ENCODE measurements at places on chromosomes 16 and 17.
A peak's percentile ranks its signal among the peaks of the same experiment; 100 is the strongest.

DNA sequence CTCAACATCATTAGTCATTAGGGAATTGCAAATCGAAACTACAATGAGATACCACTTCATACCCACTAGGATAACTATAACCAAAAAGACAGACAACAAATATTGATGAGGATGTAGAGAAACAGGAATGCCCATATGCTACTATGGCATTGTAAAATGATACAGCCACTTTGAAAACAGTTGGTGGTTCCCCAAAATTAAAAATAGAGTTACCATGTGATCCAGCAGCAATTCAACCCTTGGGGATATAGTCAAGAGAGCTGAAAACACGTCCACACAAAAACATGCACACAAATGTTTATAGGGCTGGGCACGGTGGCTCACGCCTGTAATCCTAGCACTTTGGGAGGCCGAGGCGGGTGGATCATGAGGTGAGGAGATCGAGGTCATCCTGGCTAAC, 10.0 kb upstream of the PECAM1 start:
- no peak for DNase-seq

GRCh38 chr17:81863833-81864768, 3.8 kb upstream of the P4HB start:
- no peak for DNase-seq

DNA sequence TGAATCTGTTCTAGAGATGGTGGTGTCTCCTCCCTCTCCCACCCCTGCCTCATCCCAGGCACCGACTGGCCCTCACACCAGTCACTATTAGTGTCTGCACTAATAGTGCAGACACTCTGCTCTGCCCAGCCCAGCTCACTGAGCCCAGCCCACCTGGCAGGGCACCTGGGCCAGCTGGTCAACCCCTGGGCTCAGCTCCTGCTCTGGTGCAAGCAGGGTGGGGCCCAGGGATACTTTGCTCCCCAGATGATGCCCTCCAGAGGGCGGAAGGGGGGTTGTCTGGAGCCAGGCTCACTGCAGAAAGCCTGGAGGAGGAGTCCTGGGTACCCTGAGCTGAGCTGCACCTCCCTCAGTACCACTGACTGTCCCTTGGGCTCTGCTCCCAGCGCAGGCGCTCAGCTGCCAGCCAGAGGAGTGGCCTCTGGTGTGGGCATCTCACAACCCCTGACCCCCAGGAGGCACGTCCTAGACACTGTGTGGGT, 14.5 kb downstream of the RAB11FIP4 start:
- no peak for DNase-seq

DNA sequence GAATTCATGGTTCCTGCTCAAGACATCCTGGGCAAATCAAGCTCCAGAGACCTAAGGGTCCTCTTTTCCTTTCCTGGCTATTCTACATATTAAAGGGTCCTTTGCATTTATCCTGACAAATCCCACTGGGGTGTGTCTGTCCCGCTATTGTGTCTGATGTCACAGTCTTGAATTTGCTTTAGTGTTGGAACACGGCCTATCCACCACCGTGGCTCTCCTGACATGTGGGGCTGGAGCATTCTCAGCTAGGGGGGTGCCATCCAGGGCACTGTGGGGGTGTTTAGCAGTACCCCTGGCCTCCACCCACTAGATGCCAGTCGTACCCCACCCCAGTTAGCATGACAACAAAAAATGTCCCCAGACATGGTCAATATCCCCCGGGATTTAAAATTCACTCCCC, 92.9 kb downstream of the IRF8 start:
- no peak for DNase-seq

- peak; percentile 94 for DNase-seq
These were observed 2.4 kb upstream of the ALOXE3 start for GRCh38 chr17:8120520-8121406.

- peak; percentile 38 for DNase-seq
These were observed 128.4 kb upstream of the TNRC6C start for GRCh38 chr17:77829843-77830799.

GRCh38 chr16:87625241-87625797, 23.0 kb downstream of the JPH3 start:
- DNase-seq = no peak

DNA sequence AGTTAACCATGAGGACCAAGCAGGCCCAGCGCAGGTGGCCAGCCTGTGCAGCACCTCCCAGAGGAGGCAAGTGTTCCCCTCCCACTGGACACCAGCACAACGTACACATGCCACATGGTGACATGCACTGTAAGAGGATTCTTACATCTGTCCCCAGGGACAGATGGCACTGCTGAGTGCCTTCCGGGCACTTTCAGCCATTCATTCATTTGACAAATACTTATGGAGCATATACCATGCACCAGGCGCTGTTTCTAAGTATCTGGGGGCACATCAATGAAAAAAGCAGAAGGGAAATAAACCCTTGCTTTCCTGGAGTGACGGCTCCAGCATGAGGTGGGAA, 79.6 kb downstream of the GAS7 start:
- no peak for DNase-seq

DNA sequence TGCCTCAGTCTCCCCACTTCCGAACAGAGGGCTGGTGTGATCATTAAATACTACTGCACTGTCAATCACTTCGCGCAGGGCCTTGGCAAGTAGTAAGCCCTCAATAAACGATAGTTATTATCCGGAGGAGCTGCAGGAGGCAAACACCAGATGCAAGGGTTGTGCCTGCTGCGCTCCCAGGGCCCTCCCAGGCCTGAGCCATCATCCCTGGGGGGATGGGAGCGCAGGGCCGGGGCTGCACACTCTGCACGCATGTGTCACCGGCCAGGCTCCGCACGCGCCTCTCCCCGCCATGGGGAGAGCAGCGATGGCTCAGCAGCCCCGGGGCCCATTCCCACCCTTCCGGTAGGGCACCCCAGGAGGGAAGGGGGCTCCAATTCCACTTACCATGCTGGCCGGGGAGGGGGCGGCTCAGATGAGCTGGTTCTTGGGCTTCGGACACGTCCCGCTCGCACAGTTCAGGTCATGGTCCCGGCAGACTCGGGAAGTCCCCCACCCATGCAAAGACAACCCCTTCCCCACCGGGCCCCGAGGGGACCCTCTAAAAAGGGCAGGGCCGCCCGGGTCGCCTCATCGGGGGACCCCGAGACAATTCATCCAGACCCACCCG, 681 bp downstream of the XPO6 start:
- peak; percentile 74 for DNase-seq

GRCh38 chr17:80080081-80080480, 21.3 kb upstream of the GAA start:
- no peak for DNase-seq

DNA sequence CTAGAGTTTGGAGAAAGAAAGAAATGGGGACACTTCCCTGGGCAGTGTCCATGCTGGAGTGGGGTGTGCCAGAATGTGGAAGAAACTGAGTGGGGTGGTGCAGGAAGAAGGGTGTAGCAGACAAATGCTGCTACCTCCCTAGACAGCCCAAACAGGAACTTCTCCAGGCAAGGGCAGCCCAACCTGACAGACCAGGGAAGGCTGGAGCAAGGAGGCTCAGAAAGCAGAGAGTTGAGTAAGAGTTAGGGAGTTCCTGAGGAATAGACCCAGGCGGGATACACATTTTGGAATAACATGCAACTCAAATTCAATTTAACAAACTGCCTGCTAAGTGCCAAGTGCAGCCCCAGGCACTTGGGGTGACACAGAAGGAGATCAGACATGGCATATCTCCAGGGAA, 1.0 kb upstream of the MYO18A start:
- DNase-seq = no peak

DNA sequence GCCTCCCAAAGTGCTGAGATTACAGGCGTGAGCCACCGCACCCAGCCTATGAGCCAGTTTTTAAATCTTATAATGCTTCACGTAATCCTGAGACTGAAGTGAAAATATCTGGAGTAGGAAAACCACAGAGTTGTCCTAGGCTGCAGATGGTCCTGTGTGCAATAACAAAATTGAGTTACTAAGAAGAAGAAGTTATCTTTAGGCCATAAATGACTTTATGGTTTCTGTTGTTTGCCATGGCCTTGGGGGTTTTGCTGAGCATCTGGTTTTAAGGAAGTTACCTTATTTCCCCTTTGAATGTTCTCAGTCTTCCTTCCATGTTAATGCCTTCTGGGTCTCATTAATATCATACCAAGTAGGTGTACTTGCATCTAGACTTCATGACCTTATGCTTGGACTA, 16.5 kb downstream of the NMT1 start:
- DNase-seq = no peak

DNA sequence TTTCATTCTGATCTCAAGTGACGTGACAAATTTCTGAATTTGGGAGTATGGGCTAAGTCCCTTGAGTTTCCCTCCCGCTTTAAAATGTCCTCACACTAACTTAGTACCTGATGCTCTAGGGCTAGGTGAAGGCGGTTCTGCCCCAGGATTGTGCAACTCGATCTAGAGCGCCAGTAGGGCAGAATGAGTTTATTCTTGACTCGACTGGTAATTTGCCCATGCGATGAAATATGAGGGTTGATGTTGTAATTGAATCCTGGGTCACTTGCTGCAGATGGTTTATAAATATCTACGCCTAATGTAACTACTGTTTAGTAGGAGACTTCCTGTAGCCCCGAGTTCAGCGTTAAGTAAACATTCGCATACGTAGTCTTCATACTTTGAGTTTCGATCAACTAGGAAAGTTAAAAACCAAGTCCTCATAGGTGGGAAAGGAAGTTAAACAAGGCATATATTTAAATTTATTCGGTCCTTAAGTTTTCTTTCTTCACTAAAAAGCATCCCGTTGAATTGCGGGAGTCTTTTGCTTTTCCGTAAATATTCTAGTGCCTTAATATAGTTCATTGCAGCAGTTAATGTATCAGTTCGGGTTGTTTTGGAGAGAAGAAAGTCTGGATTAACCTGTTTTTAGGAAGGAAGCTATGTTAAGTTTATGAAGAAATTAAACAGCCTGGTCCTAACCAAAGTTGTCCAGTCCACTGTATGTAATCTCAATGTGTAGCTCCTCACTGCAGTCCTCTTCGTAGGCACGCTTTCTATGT, 1.6 kb downstream of the CTCF start:
- no peak for DNase-seq

DNA sequence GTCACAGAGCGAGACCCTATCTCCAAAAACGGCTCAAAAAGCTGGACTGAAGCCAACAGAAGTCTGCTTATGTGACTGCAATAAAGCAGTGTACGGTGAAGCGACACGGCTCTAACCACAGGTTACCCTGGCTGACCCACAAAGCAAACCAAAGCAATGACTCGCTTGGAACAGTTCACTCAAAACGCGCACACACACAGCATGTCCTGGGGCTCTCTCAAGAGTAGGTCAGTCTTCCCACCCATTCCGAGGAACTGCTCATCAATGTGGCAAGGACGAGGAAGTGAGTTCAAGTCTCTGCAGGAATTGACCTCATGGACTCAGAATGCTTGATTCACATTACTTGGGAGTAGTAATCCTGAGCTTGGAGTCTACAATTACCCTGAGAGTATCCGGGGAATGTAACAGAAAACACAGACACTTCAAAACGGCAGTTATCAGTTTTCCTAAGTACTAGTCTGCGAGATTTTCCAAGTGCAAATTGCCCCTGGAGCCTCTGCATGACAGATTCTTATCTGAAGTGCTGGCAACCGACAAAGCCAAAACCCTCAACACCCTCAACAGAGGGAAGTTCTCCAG, 25.4 kb downstream of the PELP1 start:
- no peak for DNase-seq

GRCh38 chr16:85759631-85760419, 8.9 kb upstream of the C16orf74 start:
- no peak for DNase-seq

DNA sequence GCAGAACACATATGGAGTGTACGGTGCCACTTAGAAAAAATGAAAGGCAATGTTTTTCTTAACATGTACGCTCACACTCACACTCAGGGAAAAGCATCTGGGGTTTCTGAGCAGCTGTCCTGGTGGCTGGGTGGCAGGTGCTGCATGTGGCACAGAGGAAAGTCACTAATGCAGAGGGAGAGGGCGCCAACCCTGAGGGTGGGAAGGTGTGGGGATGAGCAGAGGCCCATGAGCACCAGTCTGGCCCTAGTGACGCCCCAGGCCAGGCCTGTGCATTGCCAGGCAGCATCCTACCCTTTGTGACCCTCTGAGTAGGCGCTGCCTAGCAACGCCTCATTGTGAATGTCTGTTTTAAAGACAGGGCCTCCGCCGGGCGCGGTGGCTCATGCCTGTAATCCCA, 19.1 kb upstream of the LCMT1 start:
- DNase-seq = no peak

DNA sequence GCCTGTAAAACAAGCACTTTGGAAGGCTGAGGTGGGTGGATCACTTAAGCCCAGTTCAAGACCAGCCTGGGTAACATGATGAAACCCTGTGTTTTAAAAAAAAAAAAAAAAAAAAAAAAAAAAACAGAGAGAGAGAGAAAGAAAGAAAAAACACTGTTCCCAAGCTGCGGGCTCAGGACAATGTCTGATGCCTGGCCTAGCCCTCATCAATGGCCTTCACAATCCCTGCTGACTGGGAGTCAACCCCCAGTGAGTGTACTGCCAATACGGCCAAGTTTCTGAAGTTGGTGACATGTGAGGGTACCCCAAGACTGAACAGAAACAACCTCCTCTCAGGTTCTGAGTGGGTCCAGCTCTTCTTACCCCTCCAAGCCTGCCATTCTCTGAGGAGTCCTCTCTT, 116.5 kb downstream of the ZNF778 start:
- no peak for DNase-seq

- DNase-seq = no peak
These were observed 7.8 kb upstream of the RNF213 start for GRCh38 chr17:80252871-80253270.

DNA sequence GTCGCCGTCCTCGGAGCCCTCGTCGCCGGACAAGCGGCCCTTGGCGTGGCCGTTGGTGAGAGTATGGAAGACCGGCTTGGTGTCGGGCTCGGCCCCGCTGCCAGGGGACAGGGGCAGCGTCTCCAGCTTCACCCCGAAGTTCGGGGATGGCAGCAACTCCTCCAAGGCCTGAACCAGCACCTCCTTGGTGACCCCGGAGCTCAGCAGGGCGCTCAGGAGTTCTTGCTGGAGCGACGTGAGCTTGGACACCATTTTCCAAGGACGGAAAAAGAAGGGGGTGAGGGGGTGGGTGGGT, 279 bp downstream of the HNF1B start:
- no peak for DNase-seq

- no peak for DNase-seq
These were observed at the start of gene GRIN2C for GRCh38 chr17:74859459-74860228. Gene GRIN2C (minus strand): TSS chr17:74859885. CDS start chr17:74855092, 4,793 bp downstream.

- no peak for DNase-seq
These were observed 66.8 kb downstream of the MARCHF10 start for GRCh38 chr17:62741290-62741689.

DNA sequence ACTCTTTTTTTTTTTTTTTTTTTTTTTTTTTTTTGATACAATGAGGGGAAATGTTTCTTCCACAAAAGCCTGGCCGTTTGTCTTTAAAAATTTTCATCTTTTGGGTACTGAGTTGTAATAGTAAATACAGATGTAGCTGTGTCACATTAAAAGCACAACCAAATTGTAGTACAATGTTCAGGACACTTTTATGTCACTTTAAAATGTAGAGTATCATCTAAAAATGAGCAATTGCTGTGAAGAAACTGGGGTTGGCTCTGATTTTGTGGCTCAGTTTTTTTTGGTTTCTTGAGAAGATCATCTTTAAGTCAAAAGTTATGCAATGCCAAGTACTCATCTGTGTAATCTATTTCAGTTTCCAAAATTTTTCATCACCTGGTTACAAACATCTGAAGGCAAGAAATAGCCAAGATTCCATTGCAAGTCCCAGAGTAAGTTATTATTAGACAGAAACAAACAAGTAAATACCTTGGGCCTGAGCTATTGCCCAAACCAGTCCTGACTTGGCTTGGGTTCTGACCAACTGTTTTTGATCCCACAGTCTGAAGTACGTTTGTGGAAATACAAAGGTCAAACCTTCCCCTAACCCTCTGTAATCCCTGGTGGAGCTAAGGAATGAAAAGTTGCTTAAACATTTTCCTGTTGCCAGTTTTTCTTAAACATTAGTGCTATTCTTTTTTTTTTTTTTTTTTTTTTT, 717.2 kb downstream of the WWOX start:
- no peak for DNase-seq

Data from RWPE2 (cell line).